ENCODE measurements at places on chromosomes 5 and 9. TPM values are rescaled to one million over a fixed set of nuclear protein-coding genes. Genes with fewer than 3 reads are reported as not detected.

DNA sequence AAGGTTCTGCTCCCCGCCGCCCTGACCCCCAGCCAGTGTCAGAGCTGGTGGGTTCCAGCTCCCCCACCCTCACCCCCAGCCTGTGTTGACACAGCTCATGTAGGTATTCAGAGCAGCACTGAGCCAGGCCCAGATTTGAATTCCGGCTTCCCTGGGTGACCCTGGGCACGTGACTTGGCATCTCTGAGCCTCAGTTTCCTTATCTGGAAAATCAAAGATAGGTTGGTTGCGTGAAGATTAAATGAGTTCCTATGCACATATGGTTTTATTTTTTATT, 42.0 kb downstream of the HMCN2 start:
- H3K36me3 ChIP-seq = no peaks in the 10 kb centered on the region
- no peaks in the 10 kb centered on the region for H3K4me1 ChIP-seq
- H3K4me3 ChIP-seq = no peak overlapping the region

The CARTPT gene
- total RNA-seq = not detected

The GPR150 gene
- not detected for total RNA-seq

- no peak overlapping the region for H3K27ac ChIP-seq
- no peak overlapping the region for H3K4me3 ChIP-seq
- H3K36me3 ChIP-seq = no peaks in the 10 kb centered on the region
- peaks cover 5% of the 10 kb centered on the region for H3K4me1 ChIP-seq
Measured at GRCh38 chr5:65835191-65835590, 91.2 kb upstream of the ERBIN start.

The KCNT1 gene
- not detected for total RNA-seq

DNA sequence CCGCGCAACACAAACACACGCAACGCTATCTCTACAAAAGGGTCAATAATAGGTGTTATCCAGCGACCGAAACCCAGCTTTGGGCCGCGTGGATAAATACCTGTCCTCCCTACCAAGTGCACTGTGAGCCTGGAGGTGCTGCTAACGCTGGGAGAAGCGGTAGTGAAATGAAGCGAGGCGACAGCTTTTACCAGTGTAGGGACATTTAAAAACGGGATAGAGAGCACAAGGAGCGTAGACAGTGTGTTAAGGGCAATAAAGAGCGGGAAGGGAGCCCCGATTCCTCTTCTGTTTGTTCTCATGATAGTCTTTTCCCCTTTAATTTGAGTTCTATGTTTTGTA, 421 bp upstream of the DEPDC1B start:
- DNase-seq = no peak
- no peaks in the 10 kb centered on the region for H3K27me3 ChIP-seq
- H3K27ac ChIP-seq = peak overlapping the region; percentile 79
- H3K4me1 ChIP-seq = peaks cover 38% of the 10 kb centered on the region
- no peaks in the 10 kb centered on the region for H3K36me3 ChIP-seq
- peak overlapping the region; percentile 95 for H3K4me3 ChIP-seq
